ENCODE measurements at places on chromosomes 11 and 22.

- DNase-seq = no peak
Measured at GRCh38 chr11:127217452-127218274, 217.1 kb upstream of the KIRREL3 start.

DNA sequence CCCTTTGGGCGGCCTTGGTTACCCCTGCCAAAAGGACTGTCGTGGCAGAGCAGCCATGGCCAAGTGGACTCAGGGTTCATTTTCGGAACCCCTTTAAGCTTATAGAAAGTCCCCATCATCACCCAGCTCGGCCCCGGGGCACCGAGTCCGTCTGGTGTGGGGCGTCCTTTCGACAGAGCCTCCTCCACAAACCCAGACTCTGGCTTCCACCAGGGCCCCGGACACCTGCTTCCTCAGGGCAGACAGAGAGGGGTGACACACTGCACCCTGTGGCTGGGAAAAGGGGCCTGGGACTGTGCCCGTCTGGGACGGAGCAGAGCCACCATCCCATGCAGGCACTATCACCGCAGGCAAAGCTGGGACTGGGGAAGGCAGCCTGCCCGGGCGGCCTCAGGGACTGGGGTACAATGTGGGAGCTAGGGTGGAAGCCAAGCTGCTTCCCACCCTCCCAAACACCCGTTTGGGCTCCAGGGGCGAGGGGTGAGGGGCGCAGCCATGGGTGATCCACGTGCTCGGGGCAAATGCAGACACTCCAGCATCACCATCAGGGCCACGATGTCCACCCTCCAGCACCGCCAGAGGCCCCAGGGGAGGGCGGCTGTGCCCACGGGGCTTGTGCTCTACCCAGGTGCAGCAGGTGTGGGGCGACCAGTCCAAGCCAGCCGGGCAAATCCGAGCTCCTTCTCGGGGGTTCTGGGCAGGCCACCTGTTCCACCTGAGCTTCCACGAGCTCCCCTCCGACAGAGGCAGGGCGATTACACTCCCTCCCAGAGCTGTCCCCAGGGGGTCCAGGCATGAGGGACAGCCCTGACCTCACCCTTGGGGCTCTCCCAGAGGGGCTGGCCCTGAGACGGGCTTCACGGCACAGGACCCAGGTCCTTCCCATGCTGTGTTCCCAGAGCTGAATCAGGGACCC, 11.7 kb upstream of the MRPL23 start:
- no peak for DNase-seq

GRCh38 chr22:45533703-45534102, 31.0 kb downstream of the FBLN1 start:
- no peak for DNase-seq

DNA sequence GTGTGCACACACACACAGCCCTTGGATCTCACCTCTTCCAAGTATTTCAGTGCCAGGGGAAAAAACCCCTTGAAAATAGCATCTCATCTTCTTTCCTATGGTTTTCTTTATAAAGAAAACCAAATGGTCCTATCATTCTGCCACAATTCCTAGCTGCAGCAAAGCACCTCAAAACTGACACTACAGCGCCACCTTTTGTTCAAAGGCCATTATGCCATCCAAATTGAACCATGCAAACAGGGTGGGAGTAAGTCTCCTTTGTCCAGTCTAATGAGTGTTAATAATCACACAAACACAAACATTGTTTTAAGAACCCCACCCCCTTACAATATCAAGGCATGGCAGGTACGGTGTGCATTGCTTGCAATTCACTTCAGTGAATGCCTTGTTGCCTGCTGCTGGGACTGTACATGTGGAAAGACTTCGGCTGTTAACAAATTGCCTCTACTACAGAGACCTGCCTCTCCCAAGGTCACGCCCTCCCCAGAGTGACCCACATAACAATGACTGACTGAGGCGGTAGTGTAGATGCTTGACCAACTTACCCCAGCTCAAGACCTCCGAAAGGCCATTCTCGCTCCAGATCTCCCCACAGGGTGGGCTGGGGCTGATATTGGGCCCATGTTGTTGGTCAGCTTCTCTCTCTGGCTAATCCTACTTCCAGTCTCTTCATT, 31.7 kb downstream of the FAM181B start:
- no peak for DNase-seq

Measured in stimulated activated CD4-positive, alpha-beta T cell treated with anti-CD3 and anti-CD28 coated beads, Interleukin-4, amount 100 ng/mL, for 4 hours (primary cell).